ENCODE measurements at places on chromosomes 13 and 19.

GRCh38 chr13:113864273-113864890 lies 506 bp upstream of the GAS6 start:
- DNase-seq: no peak

GRCh38 chr13:42049454-42049813 lies 986 bp downstream of the DGKH start:
- DNase-seq: no peak

- no peak for DNase-seq
Observed at GRCh38 chr19:10278935-10279334, 7.8 kb upstream of the ICAM4 start.

GRCh38 chr19:14048443-14049153 lies 13.3 kb downstream of the PALM3 start:
- DNase-seq: no peak

GRCh38 chr19:50669302-50670101 lies 20.3 kb downstream of the C19orf81 start:
- peak; percentile 9 for DNase-seq

DNA sequence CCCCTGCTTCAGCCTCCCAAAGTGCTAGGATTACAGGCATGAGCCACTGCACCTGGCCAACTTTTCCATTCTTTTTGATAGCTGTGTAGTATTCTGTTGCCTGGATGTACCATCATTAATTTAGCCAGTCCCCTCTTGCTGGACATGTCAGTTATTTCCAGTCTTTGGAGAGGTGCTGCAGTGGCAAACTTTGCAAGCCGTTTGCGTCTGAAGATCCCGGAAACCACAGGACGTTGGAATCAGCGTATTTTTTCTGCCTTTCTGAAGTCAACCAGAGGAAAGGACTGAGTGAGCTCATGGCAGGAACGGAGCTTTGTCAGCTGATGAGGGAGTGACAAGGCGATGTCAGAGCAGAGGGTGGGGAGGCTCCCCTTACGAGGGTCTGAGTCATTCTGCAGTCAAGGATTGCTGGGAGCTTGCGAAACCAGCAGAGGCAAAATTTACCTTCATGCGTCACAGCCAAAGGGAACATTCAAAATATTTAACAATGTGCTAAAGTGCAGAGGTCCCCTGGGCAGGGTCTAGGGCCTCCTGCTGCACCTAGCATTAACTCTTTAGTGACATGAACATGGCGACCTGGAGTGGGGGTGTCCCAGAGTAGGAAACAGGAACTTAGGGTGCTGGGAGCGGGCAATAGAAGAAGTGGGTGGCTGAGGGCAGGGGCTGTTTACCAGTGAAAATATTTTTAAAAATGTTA lies 5.6 kb downstream of the C5AR1 start:
- peak; percentile 87 for DNase-seq

All from fibroblast of skin of right quadriceps (primary cell).